ENCODE measurements at places on chromosomes 7 and 10. TPM values are rescaled to one million over a fixed set of nuclear protein-coding genes. Genes with fewer than 3 reads are reported as not detected.

The SLC26A3 gene
- not detected for total RNA-seq

The RFC2 gene
- total RNA-seq = 56.6 TPM

The RTKN2 gene
- total RNA-seq = 3.6 TPM

The PDE1C gene
- total RNA-seq = not detected

The ZNF273 gene
- 12.6 TPM for total RNA-seq

The LANCL2 gene
- 6.6 TPM for total RNA-seq

The PRSS58 gene
- not detected for total RNA-seq

The IFIT2 gene
- 21.6 TPM for total RNA-seq

The ECHDC3 gene
- 1.2 TPM for total RNA-seq

The SSC4D gene
- total RNA-seq = 0.42 TPM

The TMEM236 gene
- total RNA-seq = 0.11 TPM

The MAPK8 gene
- 32.7 TPM for total RNA-seq

The ASB15 gene
- total RNA-seq = not detected

The ITGA8 gene
- not detected for total RNA-seq

The ATE1 gene
- total RNA-seq = 27.1 TPM

The TET1 gene
- 4.1 TPM for total RNA-seq

The METTL27 gene
- total RNA-seq = 0.74 TPM

The SNCG gene
- total RNA-seq = not detected
